ENCODE measurements at places on chromosomes 4 and X.

DNA sequence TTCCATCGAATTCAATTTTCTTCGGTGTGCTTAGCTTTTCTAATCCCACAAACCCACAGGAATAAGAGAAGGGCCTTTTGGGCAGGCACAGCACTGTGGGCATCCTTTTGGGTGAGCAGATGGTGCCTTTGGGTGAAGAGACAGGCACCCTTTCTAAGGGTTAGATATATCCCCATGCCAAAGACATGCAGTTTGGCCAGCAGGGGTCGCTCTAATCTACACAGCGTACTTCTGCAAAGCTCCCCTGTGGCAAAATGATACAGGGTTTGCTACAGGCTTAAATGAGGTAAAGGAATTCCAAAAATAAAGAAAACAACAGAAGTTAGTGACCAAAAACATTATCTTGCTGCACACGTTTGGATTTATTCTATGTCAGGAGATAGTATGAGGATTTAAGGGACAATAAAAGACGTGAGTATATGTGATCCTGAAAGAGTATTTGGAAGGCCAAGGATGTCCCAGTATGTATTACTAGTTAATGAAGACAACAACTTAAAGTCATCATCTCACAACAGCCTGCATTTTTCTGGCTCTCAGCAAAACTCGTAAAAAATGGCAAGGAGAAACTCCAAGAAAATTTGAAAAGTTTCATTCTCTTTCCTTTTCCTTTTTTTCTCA lies 49.5 kb downstream of the PHEX start:
- peak; percentile 18 for DNase-seq

- no peak for DNase-seq
Measured at GRCh38 chr4:42167709-42168108, 15.3 kb upstream of the BEND4 start.

GRCh38 chr4:98599617-98600205 lies 58.7 kb downstream of the TSPAN5 start:
- no peak for DNase-seq

DNA sequence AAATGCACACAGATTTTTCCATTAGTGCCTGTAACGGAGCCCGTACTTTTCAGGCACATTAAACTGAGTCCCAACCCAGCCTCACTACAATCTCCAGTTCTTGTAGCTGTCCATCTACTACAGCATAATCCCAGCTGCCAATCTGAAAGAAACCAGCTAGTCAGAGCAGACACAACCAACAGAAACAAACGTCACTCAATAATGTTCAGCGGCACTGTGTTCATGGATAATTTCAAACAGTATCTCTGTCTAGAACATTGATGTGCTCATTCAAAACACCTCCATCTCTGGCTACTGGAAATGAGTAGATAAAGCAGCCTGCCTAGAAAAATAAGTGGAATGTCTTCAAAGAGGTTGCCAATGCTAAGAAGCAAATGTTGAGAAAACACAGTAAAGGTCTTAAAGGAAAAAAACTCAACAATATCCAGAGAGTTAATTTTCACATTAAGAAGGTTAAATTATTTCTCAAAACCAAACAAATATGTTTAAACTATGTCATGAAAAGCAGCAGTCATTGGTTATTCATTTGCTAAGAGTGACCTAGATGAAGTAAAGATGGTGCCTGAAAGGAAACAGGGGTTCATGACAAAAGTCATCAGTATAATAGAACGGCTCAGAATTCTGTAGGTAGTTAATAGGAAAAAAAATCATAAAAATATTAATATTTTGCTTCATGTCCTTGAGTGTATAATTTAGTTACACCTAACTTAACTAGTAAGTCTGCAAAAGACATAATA lies 245.1 kb upstream of the MAB21L2 start:
- no peak for DNase-seq

DNA sequence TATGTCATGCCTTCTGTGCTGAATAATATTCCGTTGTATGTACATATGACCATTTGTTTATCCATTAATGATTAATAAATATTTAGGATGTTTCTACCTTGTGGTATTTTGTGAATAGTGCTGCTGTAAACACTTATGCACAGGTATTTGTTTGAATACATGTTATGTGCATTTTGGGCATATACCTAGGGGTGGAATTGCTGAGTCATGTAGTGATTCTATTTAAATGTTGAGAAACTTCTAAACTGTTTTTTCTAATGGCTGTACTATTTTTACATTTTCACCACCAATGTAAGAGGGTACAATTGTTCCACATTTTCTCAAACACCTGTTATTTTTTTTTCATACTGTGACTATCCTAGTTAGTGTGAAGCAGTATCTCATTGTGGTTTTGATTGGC lies 1318.6 kb downstream of the TECRL start:
- DNase-seq = no peak

DNA sequence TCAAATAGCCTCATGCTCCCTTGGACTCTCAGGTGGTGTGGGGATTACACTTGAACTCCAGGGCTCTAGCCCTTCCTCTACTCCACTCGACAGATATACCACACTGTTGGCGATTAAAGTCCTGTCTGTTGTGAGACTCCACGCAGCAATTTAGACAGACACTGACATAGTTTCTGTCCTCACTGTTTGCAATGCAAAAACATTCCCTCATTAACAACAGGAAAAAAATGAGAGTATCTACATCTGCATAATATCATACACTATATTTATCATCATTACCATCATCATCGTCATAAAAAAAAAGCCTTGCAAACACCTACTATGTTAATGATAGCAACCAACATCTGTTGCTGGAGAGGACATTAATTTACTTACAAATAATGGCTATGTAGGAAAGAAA lies 132.4 kb downstream of the RASL11B start:
- DNase-seq = no peak

- no peak for DNase-seq
Measured at GRCh38 chrX:138298268-138298667, 413.2 kb downstream of the FGF13 start.

- DNase-seq = no peak
Measured at GRCh38 chr4:51906167-51906958, 63.4 kb downstream of the DCUN1D4 start.

DNA sequence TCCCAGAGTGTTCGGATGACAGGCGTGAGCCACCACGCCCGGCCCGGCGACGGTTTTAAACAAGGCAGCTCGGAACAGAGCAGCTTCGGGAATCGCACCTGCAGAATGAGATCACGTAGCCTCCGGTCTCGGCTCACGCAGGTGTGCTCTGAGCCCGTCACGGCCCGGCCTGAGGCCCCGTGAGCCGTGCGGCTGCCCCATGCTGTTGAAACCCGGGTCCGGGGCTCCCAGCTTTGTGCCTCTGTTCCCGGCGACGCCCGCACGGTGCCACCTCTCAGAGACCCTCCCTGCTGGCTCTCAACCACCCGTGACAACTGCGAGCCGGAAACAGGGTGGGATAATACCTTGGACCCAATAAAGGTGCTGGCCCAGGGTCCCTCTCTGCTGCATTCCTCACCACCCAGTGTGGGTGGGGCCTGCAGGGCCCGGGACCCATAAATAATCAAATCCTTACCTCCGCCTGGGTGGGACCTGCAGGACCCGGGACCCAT lies 13.4 kb upstream of the PLCXD1 start:
- no peak for DNase-seq

GRCh38 chrX:108105473-108105872 lies 13.9 kb downstream of the ATG4A start:
- no peak for DNase-seq

GRCh38 chr4:160580581-160580980 lies 1477.7 kb downstream of the RAPGEF2 start:
- no peak for DNase-seq

GRCh38 chrX:102604327-102604726 lies 5.0 kb downstream of the ARMCX5 start:
- no peak for DNase-seq

DNA sequence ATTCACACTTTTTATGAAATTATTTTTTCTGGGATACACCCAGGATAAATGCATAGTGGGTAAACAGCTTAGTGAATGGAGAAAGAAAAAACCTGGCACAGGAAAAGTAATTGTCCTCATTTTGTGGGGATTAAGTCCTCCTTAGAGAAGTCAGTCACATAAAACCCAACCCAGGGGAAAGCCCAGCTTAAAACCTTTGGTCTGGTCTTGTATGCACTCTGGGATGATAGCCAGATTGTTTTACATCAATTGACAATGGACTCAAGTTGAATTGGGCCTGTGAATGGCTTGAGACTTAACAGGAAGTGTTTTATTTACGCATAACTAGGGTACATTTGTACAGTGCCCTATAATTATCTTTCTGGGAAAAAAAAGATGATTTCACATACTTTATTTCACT lies 561.3 kb upstream of the GRIA3 start:
- DNase-seq = no peak

- DNase-seq = no peak
Measured at GRCh38 chrX:72121383-72121782, 10.3 kb downstream of the RTL5 start.

GRCh38 chrX:148610328-148610698 lies 109.9 kb downstream of the AFF2 start:
- no peak for DNase-seq

GRCh38 chr4:78292341-78292740 lies 235.2 kb downstream of the FRAS1 start:
- no peak for DNase-seq

GRCh38 chrX:24515447-24515846 lies 50.4 kb downstream of the PDK3 start:
- DNase-seq = no peak

- no peak for DNase-seq
Measured at GRCh38 chrX:113514906-113515305, 674.3 kb upstream of the AMOT start.

GRCh38 chr4:137534516-137534915 lies 2.2 kb upstream of the PCDH18 start:
- DNase-seq = no peak

GRCh38 chr4:11201256-11201655 lies 227.4 kb downstream of the HS3ST1 start:
- no peak for DNase-seq

GRCh38 chr4:81404294-81404693 lies 67.4 kb downstream of the RASGEF1B start:
- DNase-seq = no peak

DNA sequence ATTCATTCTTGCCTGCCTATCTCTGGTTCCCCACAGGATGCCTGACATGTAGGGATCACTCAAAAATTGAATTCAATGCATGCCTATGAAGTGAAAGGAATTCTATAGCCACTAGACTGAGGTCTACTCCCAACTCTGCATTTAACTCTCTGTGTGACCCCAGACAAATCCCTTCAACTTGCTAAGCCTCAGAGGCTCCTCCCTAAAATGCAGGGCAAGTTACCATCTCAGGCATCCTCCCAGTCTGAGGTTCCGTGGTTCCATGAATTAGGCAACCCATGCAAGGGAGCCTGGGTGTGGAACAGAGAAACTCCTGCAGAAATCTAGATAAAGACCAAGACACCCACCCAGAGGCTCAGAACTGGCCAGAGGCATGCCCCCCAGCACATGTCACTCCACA lies 6.6 kb downstream of the SRPX start:
- no peak for DNase-seq

- DNase-seq = no peak
Measured at GRCh38 chrX:109660435-109661143, 35.6 kb upstream of the KCNE5 start.

DNA sequence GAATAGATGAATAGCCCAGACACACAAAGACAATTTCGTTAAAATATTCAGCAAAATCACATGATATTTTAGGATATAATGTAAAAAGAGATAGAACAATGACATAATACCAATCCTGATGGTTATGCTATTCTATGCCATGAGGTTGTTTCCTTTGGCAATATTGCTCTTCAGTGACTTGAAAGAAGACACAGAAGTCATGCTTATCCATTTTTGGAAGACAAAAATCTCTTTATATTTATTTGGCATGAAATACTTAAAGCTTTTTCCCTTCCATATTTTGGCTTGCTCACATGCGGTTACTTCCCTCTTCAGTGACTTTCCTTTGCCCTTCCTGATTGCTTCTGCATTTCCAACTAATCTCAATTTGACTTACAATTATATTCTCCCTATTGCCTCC lies 314.8 kb downstream of the IQCM start:
- no peak for DNase-seq

- DNase-seq = no peak
Measured at GRCh38 chrX:48579259-48579658, 5.0 kb downstream of the RBM3 start.

DNA sequence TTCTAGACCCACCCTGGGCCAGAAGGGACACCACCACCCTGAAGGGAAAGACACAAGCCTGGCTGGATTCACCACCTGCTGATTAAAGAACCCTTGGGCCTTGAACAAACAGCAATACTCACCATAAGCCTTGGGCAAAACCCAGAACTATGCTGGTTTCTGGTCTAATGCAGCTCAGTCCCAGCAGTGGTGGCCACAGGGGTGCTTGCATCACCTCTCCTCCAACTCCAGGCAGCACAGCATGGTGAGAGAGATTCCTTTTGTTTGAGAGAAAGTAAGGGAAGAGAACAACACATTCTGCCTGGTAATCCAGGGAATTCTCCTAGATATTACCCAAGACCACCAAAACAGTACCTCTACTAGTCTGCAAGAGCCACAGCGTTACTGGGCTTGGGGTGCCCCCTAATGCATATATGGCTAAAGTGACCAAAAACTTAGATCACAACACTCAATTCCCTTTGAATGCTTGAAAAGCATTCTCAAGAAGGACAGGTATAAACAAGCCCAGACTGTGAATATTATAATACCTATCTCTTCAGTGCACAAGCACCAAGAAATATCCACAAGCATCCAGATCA lies 25.7 kb downstream of the RNF128 start:
- no peak for DNase-seq

GRCh38 chr4:53371049-53371448 lies 5.2 kb upstream of the SCFD2 start:
- no peak for DNase-seq

GRCh38 chr4:106628586-106629267 lies 260.1 kb upstream of the GIMD1 start:
- DNase-seq = no peak

DNA sequence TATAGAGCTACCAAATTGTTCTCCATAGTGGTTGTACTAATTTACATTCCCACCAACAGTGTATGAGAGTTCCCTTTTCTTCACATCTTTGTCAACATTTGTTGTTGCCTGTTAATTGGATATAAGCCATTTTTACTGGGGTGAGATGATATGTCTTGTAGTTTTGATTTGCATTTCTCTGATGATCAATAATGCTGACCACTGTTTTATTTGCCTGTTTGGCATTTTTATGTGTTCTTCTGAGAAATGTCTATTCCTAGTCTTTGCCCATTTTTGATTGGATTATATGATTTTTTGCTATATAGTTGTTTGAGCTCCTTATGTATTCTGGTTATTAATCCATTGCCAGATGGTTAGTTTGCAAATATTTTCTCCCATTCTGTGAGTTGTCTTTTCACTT lies 44.3 kb downstream of the ACTRT1 start:
- no peak for DNase-seq

DNA sequence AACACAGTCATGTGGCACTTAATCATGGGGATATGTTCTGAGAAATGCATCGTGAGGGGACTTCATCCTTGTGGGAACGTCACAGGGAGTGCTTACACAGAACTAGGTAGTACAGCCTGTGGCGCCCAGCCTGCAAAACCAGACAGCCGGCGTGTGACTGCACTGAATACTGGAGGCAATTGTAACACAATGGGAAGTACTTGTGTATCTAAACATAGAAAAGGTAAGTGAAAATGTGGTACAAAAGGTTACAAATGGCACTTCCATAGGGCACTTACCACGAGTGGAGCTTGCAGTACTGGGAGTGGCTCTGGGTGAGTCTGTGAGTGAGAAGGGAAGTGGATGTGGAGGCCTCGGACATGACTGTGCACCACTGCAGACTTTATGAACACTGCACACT lies 5.2 kb downstream of the TLR3 start:
- no peak for DNase-seq
